ENCODE measurements at places on chromosomes 3 and 15.

- DNase-seq, result no peak
These were observed 370.4 kb downstream of the TUSC7 start for GRCh38 chr3:117079997-117080396.

GRCh38 chr3:109963831-109964230 lies 626.5 kb upstream of the DPPA4 start:
- DNase-seq, result no peak

GRCh38 chr3:37301980-37302708 lies 127.8 kb upstream of the LRRFIP2 start:
- no peak for DNase-seq

DNA sequence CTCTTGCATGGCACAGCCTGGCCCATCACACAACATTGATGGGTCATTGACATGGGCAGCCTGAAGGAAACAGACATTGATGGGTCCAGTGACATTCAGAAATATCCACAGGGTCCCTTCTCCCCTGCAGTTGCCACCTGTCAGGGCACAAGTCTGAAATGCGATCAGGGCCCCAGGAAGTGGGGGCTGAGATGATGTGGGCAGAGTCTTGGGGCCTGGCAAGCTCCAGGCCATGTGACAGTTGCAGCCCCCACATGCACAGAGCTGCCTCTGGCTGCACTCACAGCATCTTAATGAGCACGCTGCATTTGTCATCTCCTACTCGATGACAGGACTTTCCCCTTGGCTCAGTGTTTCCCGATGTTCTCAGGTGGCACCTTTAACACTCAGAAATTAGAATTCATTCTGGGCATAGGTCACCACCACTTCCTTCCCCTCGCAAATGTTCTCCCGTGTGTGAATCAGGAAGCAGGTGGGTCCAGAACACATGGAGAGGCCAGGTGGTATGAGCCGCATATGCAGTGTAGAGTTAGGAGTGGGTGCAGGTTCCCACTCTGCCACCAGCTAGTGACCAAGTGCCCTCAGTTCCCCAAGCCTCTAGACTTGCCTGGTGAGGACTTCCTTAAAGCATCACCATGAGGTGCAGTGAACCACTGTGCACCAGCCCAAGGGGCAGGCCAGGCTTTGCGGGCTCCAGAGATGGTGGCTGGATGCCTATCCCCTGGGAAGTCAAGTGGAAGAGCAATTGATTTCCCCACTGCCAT lies 1.6 kb upstream of the TXNRD3 start:
- no peak for DNase-seq

- DNase-seq, result no peak
These were observed 28.8 kb upstream of the AQP9 start for GRCh38 chr15:58109419-58109818.

DNA sequence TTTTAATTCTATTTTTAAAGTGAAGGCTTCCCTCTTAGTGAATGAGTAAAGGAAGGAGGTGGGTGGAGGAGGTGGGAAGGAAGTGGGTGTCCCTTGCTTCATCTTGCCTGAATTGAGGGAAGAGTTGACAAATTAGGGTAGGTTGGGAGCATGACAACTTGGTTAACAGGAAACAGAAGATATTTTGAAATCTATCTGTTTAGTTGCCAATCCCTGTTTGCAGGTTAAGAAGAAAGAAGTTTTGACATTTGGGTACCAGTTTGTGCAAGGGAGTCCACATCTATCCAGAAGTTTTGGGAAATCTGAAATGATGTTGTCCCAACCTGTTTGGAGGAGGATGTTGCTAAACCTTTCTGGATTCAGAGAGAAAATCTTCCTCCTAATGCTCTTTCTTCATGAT lies 204.1 kb upstream of the SUCLG2 start:
- DNase-seq, result no peak

GRCh38 chr15:63595065-63595464 lies 2.1 kb upstream of the FBXL22 start:
- DNase-seq, result no peak

- DNase-seq, result no peak
These were observed 762.7 kb upstream of the CFAP20DC start for GRCh38 chr3:59812237-59813147.

DNA sequence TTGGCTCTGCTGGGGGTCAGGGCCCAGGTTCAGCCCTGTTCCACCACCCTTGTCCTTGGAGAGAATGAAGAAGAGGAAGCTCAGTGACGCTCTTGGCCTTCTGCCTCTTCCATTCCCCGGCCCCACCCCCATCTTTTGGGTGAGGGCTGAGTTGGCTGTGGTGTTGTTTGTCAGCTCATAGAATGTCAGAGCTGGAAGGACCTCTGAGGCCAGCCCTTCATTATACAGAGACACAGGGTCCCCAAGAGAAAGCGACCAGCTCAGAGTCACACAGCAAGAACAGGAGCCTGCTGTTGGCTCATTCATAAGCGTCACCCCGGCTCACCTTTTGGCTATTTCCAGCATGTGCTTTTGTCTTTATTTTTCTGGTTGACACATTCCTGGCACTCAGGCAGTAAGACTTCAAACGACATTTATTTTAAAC lies 68.2 kb downstream of the AAGAB start:
- peak; percentile 20 for DNase-seq

GRCh38 chr3:78035131-78035641 lies 995.3 kb downstream of the ROBO2 start:
- DNase-seq, result no peak

DNA sequence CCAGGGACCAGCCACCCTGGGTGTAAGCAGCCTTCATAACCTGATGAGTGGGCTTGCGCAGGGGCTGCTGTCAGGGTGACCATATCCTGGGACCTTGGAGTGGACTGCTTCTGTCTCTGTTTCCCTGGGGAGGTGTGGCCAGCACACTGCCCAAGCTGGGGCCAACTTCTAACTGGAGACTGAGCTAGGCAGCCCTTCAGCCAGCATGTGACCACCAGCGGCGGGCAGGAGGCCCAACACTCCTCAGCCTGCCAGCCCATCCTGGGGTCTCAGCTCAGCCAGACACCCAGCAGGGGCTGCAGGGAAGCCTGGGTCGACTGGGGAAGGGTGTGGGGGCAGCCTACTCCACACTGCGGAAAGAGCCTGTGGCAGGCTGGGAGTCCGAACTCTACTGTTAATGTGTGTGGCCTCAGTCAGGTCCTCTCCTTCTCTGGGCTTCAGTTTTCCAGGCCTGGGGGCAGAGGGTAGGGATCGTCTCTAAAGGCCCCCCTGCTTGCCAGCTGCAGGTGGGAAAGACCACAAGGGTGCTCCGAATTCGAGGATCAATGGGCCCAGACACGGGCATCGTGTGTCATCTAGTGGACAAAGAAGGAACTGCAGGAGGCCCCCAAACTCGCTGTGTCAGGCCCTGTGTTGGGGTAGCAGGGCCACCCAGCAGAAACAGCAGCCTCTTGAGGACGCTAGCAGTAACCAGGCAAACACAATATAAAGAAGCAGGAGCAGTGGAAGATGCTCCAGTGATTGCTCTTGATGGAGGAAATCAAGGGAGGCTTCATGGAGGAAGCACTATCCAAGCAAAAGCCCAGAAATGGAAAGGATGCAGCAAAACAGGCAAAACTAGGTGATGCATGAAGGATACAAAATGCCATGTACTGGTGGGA lies 2.0 kb upstream of the SEMA3G start:
- peak; percentile 77 for DNase-seq

GRCh38 chr3:172449466-172450149 lies 1.4 kb upstream of the GHSR start:
- no peak for DNase-seq

DNA sequence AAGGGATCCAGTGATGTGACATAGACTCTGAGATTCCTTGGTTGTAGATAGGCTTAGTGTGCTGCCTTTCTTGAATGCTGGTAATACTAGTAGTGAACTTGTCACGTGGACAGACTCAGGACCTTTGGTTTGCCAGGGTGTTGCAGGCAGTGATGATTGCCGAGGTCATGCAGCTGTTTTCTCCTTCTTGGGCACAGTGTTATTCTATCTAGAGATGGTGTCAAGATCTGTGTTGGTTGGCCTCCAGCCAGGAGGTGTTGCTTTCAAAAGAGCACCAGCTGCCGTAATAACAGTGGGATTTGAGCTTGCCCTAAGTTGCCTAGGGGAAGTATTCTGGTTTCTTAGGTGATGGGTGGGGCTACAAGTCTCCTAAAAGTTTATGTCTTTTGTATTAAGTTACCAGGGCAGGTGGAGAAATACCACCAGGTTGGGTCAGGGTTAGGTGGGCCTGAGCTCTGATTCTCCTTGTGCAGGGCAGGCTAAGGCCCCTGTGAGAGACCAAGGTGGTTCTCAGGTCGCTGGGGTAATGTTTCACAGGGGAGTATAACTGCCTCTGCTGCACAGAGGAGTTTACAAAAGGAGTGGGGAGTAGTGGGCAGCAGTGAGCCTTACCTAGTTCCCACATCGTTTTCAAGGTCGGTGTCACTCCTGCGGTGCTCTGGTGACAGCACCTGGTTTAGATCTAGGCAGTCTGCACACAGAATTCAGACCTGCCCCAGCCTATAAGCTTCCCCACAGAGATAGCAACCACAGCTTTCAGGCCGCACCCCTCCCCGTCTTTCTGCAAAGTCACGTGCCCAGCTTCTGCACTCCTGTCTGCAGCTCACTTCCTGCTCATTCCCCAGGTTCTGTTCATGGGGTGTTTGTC lies 350.3 kb downstream of the DOCK3 start:
- DNase-seq, result peak; percentile 5

DNA sequence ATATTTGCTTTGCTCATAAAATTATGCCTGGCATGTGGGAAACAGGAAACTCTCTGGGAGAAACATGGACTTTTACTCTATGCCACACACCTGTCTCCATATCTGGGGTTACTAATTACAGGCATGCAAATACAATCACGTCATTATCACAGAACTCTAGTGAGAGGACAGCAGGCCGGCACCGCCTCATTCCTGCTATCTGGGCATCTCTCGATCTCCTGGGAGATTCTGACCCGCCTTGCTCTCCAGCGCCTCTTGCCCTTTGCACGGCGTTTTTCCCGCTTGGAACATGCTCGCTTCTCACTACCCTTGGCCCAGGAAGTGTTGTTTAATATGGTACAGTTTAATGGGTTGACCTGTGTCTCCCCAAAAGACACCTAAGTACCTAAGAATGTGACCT lies 45.4 kb upstream of the PARL start:
- DNase-seq, result no peak

DNA sequence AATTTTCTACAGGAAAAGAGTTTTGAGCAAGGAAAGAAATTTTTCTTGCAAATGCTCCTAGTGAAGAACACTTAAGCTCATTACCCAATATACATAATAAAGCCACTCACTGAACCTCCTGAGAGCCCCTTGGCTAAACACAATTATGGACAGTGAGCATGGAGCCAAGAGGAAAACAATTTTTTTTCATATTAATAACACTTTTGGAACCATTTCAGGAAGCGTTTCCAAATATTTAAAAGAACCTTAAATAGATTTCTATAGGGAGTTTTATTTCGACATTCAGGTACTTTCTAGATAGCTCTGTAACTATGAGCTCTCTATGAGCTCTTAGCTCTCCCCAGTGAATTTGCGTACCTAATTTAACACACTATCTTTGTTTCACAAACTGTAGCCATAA lies 581.1 kb downstream of the ZNF385D start:
- no peak for DNase-seq

DNA sequence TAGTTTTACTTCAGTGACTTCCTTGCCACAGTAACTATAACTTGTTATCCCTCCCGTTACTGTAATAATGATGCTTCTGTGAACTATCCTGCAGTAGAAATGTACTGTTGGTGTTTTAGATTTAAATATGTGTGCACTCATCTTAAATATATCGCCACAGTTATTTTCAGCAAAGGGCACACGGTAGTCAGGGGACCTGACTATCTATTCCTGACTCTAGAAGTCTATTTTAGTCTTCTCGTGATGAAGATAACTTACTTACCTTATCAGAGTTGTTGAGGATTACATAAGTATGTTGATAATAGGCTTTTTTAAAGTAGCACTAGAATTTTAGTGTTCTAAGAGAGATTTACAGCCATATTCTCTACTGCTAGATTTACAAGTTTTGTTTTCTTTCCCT lies 65.3 kb downstream of the ECT2 start:
- DNase-seq, result no peak

DNA sequence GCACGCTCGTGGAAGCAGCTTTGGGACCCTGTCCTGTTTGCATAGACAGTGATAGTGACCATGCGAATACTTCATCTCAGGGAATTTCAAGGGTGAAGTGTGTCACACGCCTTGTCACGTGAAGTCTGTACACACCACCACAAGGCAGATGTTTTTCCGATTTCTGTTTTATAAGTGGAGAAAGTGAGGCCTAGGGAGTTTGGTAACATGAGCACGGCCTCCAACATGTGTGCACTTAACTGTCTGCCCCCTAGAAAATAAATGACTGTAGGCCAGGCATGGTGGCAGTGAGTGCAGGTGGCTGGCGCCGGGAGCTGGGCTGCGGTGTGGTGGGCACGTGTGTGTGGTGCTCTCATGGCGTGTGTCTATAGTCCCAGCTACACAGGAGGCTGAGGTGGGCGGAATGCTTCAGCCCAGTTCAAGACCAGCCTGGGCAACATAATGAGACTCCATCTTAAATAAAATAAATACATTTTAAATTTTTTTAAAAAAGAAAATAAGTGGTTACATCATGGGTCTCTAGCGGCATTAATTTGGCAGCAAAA lies 42.0 kb downstream of the WHAMM start:
- DNase-seq, result no peak

GRCh38 chr3:58022490-58022889 lies 14.3 kb downstream of the FLNB start:
- DNase-seq, result no peak

DNA sequence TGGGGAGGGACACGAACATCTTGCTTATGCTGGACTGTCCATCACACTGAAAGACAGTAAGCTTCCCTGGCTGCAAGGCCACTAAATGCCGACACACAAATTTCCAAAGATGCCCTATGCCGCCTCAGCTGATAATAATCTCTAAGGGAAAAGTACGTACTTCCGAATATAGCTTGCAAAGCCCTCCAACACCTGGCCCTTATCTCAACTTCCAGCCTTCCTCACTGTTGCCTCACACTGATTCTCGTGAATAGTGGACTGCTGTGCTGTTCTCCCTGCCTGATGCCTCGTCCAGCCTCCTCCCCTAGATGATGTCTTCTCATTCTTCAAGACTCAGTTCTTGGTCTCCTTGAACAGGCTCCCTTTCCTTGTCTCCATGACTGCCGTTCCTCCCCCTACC lies 72.3 kb downstream of the CD47 start:
- no peak for DNase-seq

GRCh38 chr15:84938726-84939125 lies 42.9 kb upstream of the PDE8A start:
- DNase-seq, result no peak

GRCh38 chr3:137111497-137111896 lies 153.7 kb downstream of the IL20RB start:
- no peak for DNase-seq

DNA sequence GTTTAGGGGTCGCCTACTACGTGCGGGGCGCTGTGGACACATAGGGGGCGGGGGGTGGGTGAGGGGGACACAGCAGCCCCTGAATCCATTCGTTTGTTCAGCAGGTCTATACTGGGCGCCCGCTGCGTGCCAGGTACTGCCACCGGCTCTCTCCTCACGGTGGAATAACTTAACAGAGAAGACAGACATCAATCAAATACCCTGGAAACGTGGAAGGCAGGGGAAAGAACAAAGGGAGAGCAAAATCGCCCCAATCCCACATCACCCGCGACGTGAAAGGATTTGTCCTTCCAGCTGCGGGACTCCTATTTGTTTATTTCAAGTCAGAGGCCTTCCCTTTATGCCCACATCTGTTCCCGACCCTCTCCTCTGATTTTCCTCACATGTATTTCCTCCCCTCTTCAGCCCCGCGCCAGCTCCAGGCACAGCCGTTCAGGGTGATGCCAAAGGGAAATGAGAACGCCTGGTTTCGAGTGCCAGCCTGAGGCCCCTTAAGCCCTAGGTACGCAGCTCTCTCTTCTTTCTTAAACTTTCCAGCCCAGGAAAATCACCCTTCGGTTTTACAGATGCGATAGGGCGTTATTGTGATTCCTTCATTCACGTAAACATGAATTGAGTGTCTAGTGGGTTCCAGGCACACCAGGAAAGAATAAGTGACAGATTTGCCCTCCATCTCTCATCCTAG lies 726 bp upstream of the PROK2 start:
- no peak for DNase-seq

Measured in NB4 (cell line).